ENCODE measurements at places on chromosomes 6 and 20.
A peak's percentile ranks its signal among the peaks of the same experiment; 100 is the strongest.

GRCh38 chr6:12356983-12357972 lies 67.1 kb downstream of the EDN1 start:
- no peak for DNase-seq

GRCh38 chr20:40279390-40279789 lies 409.6 kb downstream of the MAFB start:
- no peak for DNase-seq

DNA sequence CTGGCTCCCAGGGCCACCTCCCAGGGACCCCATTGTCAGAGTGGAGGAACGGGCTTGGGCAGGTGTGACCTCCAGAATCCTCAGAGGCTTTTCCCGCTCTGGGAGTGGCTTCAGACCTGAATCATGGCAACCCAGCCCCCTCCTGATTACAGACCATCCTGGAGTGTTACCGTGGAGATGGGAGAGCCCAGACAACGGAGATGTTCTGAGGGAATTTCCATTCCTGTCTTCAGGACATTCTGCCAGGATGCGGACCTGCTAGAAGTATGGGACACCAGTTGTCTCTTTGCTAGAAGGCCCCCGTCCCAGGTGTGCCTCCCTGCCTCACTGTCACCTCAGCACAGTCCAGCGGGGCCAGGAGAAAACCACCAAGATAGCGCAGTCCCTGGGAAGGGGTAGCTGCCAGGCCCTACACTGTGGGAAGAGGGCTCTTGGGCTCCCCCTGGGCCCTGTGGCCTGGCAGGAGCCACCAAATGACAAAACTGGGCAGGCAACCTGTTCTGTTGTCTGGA lies 109.9 kb downstream of the PSMB1 start:
- DNase-seq, result no peak

DNA sequence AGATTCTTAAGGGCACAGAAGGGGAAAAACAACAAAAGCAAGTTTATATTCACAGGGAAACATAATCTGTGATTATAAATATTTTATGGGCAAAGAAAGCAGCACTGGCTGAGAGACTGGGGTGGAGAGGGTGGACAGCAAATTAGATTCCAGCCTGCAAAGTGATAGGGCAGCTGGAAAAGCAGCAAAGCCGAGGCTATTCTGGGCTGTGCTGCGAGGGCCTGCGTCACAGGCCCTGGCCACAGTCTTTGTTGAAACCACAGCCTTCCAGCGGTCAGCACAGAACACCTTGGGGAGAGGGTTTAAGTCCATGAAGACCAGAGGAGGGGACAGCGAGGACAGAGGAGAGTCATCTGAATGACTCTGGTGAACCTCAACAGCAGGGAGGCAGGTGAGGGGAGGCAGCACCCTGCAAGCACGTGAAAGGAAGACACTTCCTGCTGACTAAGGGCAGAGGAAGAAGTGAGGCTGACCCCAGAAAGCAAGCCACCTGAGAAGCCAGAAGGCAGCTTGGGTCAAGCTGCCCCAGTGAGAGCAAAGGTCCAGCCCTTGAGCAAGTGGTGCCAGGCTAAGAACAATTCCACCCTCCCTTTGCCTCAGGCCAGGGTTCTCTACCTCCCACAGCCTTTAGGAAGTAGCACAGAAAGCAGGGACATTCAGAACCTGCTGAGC lies 17.1 kb downstream of the MRPL14 start:
- DNase-seq, result no peak

DNA sequence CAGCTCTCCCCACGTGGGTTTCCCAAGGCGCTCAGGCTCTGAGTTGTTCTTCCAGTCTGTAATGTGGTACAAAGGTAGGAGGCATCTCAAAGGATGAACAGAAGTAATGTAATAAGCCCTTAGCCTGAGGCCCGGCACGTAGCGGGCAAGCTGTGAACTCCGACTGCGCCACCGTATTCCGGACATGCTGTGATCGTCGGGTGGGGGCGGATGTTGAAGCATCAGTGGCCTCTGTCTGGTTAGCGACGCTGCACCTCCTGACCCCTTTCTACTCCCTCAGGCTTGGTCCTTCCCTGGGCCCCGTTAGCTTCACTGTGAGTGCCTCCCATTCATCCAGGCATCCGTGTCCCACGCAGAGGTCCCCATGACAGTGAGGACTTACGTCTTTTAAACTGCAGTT lies 151.7 kb downstream of the ERMARD start:
- DNase-seq, result no peak

- DNase-seq, result no peak
These were observed 28.3 kb upstream of the FAM83C start for GRCh38 chr20:35320396-35321126.

DNA sequence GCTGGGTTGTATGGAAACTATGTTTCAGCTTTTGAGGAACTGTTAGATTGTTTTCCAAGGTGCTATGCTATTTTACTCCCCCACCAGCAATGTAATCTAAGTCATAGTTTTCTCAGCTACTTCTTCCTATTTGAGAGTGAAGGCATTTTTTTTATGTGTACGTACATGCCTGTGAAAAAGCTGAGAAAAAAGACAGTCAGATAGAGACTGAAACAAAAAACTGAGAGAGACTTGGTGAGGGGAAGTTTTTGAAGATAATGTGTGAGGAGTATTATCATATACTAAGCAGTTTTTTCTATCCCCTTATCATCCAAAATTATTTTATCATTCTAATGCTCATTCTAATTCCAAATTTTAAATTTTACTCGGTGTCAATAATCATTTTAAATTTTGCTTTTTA lies 780.0 kb downstream of the BCKDHB start:
- no peak for DNase-seq

- DNase-seq, result no peak
These were observed 384.6 kb upstream of the FLRT3 start for GRCh38 chr20:14721926-14722452.

DNA sequence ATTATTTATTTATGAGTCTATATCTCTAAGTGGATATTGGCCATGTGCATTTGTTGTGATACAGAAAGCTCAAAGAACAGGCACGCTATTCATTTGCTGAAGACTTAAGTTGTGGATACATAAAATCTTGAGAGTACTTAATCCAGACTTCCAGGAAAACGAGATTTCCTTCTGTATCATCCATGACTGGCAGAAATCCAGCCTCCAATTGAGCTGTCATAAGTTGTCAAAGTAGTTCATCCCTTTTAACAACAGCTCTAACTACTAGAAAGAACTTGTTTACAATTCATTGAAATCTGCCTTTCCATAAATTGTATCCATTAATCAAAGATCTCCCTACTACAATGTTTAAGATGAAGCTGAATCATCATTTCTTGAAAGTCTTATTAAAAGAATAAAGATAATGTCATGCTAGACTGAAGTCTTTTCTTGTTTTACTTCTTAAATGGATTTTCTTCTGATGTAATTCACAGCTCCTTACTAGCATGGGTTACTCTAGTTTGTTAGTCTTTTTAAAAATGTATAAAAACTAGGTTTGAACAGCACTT lies 447.3 kb upstream of the CITED2 start:
- no peak for DNase-seq

DNA sequence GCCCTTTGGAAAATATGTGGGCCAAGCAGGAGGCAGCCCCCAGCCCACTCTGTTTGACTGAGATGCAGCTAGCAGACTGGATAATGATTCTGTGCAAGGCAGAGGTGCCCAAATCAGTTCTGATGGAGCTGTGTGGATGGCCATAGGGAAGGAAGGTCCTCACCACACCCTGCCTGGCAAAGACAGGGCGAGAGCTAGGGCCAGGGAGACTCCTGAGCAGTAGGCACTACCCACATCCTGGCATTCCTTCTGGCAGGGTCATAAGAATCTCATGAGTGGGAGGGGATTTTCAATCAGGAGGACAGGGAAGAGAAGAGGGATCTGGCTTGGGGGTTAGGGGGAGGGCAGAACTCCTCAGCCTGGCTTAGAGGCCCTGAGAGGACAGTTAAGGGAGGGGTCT lies 18.6 kb upstream of the TREM2 start:
- DNase-seq, result no peak

DNA sequence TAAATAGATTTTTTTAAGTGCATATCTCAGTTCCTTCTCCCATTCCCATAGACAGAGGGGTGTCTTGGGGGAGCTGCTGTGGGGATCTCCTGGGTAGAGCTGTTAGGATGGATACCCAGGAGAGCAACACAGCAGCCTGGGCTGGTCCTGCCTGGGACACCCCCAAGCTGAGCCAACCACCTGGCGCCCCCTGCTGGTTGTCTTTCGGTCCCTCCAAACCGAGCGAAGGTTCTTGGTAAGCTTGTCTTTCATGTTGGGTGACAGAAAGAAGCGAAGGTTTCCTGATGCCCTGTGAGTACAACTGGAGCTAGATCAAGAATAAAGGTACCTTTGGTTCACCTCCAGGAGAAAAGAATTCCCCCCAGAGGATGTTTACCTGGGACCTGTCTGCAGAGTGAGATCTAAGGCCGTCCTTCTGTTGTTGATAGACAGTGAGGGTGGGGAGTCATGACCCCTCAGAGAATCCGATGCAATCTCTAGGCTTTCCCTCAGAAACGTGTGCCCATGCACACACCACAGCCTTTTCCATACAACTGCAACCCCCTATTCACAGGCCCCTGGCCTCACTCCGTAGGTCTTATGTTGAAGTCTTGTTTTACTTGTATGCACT lies 50.8 kb downstream of the SNX9 start:
- peak; percentile 83 for DNase-seq

- no peak for DNase-seq
These were observed 147.6 kb upstream of the TMEM170B start for GRCh38 chr6:11389977-11390376.

DNA sequence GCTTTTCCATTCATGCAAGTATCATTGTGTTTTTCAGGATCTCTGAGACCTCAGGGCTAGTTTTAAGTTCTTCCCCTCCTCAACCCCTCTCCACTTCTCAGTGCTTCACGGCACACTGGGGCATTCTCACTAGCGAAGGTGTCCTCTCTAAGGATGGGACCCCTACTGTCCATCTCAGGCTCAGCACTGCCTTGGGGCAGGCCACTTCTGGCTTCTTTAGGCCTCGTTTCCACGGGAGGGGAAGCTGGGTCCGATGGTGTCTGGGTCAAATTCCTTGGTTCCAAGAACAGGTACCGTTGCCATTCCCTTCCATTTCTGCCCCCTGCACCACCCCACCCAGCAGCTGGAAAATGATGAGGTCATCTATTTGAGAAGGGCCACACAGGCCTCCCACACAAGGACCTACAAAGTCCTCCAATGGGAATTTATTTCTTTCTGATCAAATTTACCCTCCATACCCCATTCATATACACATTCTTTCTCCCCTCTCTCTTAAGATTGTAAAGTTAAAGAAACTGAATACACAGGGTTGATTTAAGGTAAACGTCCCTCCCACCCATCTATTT lies 17.2 kb downstream of the GNAS start:
- DNase-seq, result no peak

GRCh38 chr20:63241272-63241671 lies 5.6 kb downstream of the BIRC7 start:
- no peak for DNase-seq

GRCh38 chr6:16568128-16568527 lies 193.1 kb downstream of the ATXN1 start:
- no peak for DNase-seq

DNA sequence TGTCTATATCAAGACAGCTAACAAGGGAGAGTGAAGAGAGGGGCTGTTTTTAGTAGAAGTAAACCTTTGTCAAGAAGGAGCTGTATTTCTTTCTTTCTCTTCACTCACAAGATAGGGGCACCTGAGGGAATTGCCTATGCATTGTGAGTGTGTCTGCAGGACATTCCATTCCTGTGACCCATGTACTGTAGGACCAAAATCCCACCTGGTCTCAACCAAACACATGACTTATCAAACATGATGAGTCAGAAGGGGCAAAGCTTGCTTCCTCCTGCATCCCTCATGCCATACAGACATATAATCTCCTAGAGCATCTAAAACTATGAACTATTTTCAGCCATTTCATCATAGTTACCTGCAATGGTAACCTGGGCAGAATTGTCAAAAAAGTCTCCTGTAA lies 21.8 kb downstream of the PKHD1 start:
- DNase-seq, result no peak

- no peak for DNase-seq
These were observed 140.4 kb upstream of the COL21A1 start for GRCh38 chr6:56387621-56388414.

GRCh38 chr20:44459271-44459670 lies 16.4 kb upstream of the TTPAL start:
- no peak for DNase-seq

DNA sequence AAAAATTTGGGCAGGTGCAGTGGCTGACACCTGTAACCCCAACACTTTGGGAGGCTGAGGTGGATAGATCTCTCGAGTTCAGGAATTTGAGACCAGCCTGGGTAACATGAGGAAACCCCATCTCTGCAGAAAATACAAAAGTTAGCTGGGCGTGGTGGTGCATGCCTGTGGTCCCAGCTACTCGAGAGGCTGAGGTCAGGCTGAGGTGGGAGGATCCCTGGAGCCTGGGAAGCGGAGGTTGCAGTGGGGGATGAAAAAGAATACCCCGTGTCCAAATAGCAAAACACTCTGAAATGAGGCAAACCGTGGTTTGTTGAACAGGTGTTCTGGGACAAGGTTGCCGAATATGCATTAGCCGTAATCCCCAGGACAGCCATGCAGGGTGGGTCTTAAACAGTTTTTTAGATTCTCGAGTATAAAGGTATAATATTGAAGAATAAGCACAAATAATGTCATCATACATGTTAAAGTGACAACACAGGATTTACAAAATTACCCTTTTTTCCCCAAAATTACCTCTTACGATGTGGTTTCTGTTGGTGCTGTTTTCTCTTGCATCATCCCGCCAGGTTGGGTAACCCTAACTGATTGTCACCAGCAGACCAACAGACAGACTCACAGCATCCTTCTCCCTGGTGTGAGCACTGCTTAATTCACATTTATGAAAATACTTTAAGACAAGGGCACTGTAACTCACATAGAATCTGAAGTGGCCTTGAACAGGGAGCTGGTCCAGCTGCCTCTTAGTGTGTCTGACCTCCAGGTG lies 9.1 kb downstream of the DNAJC5 start:
- no peak for DNase-seq

DNA sequence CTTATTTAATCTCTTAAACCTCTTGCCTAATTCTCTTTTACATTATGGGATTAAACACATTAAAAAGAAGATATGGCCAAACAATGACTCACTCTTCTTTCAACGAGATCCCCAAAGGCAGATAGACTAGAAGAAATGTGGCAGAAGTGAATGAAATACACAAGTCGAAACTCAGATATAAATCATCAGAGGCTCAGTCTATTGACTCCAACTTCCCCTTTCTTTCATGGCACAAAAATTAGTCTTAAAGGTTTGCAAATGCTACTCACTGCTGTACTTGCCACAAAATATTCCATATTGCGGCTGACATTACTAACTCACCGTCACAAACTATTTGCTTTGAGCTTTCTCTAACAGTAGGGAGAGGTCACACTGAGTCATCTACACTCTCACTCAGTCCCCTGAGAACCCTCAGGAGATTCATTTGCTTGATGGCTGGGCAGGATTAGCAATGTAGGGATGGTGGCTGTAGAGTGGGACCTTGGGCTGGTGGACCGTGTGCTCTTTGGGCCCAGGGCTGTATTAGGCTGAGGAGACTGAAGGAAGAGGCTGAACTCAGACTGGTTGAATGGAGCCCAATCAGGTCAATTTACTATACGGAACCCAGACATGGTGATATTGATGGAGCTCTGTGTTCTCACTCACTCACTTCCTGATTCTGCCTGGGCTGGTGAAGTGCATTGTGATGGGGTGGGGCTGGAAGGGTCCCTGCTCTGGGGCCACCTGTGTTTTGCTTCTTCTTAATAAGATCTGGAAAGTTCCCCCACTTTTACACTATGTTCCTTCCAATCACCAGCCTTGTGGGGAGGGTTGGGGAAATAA lies 42.8 kb upstream of the UBR2 start:
- peak; percentile 8 for DNase-seq

Measured in activated T-cell treated with anti-CD3 and anti-CD28 coated beads for 48 hours (primary cell).